MG63 (cell line): ENCODE measurements at places on chromosomes 13 and 19. TPM values are rescaled to one million over a fixed set of nuclear protein-coding genes. Genes with fewer than 3 reads are reported as not detected.

Gene SYDE1
- total RNA-seq: 90.8 and 120 TPM in 2 replicates

Gene MPND
- 0.52 and 4.4 TPM in 2 replicates for total RNA-seq

DNA sequence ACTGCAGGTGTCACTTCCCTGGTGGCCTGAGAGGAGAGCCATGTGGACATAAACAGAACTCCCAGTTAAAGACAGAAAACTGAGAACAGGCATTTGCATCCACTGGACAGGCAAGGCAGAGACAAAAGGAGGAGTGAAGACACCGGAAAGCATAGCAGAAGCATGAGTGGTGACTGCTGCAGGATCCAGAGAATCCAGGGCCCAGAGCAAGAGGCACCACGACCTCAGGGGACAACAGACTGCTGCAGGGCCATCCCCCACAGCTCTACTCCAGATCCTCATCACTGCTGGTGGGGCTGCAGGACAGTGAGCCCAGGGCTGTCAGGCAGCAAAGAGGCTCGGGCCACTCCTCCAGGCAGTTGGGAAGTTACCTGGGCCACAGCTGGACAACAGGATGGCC, 14.5 kb upstream of the ISYNA1 start:
- DNase-seq: no peak

DNA sequence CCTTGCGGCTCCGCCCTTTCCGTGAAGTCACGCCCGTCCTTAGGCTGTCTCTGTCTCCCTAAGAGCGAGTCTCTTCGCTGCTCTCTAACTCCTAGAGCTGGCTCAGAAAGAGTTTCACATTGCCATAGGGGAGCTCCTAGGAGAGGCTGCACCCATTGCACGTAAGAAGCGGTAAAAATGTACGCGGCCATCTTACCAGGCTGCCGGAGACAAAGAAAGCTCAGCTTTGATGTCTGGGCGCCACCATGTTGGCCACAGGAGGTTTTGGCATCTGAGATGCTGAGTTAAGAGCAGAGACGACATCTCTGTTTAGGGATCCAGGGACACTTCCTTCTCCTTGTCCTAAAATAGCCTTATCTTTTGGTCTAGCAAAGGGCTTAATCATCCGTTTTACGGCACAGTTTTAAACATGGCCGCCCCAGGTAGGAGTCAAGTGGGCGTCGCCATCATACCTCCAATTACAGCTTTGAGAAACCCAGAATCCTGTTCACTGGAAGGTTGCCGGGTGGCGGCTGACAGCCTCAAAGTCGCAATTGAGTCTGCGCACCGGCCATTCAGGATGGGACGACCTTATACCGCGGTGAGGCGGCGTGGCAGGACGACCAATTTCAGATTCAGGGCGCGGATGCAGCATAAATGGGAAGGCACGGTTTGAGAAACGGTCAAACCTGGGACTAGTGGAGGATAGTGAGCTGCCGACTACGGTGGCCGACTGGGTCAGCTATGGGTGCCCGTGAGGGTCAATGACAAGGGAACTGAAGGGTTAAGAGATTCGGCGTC, at the start of gene ZNF793:
Gene ZNF793 (plus strand): TSS at position 553 of the 780 bp plus-strand sequence. CDS start 16,501 bp downstream, outside the sequence.
- no peak for DNase-seq

DNA sequence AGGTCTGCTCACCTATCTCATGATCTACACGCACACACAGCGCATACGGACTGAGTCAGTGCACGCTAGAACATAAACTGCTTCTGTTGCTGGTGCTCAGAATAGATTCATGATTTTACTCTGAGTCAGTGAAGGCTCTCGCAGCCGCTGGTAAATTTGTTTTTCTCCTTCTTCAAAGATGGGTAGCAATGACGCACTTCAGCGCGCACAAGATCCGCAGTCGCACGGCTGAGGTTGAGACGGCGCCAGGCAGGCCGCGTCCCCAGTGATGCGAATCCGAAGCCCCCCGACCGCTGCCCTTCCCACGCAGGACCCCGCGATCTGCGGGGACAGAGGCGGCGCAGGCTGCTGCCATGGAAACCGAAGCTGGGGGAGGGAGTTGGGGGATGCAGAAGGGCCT, 103.7 kb upstream of the USP29 start:
- DNase-seq: no peak

Gene SPIB
- total RNA-seq: not detected in 2 replicates
